ENCODE measurements at places on chromosomes 2 and 18.

GRCh38 chr2:164457271-164457670 is 164.0 kb downstream of the GRB14 start:
- DNase-seq, result no peak

DNA sequence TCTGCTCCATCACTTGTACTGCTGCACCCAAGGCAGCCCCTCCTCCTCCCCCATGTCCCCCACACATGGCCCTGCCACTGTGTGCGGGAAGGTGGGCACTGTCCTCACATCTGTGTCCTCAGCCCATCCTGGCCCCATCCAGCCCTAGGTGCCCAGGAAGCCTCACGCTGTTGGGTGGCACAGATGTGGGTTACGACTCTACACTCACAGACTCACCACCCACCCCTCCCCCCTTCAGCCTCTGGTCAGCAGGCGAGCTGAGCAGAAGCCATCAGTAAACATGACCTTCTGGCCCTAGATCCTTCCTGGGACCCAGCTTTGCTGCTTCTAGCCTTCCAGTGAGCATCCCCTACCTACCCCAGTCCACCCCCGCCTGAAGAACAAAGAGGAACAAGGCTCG is 43.0 kb downstream of the ADCY3 start:
- no peak for DNase-seq

- no peak for DNase-seq
Measured at GRCh38 chr2:182066400-182067087, 80.9 kb downstream of the PPP1R1C start.

DNA sequence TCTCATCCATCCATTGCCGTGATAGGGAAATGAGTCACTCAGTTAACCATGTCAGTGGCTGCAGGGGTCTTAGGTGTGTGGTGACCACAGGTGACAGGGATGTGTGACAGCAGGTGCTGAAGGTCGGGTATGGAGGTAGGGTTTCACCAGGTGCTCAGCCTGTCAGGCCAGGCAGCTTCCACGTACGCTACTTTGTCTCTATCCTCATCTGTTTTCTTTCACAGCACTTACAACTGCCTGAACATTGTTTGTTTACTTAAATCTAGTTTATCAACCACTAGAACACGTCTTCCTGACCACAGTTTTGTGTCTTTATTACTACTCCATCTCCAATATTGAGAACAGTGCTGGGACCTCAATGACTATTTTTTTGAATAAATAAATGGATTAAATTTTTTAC is 11.4 kb upstream of the UXS1 start:
- peak; percentile 16 for DNase-seq

DNA sequence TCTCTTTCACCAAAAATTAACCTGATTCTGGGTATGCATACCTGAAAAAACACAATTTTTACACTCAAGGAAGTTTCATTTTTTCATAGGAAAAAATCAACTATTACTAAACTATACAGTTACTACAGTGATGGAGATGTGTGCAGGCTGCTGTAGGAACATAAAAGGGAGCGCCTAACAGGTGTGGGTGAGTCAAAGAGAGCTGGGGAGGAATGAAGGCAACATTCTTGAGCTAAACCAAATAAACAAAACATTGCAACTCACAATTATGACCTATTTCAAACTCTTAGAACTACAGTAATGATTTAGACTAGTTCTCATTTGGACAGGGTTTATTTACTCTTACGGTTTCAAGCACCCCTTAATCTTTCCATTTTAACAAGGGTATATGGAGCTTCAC is 13.4 kb upstream of the CLASP1 start:
- no peak for DNase-seq

DNA sequence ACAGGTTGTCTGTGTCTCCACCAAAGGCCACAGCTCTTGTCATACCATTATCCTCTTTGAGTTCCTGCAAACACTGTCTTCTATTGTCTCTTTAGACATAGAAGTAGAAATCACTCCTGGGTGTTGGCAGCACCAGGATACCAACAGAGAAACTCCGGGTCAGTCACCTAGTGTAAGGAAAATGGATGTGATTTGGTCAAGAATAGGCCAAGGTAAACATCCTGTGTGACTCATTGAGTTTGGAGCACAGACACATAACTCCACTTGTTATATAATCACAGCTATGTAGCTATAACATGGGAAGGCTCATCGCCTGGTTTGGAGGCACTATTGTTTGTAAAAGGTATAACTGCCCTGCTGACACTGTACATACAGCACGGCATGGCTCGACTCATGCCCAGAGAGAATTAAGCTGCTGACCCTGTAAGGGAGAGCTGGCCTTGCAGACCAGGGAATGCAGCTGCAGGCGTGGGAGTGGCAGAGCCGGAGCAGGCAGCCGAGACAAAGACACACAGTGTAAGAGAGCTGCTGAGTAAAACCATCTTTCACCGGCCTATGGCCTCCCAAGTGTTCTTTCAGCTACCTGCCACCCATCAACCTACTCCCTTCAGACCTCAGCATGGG is 3.4 kb upstream of the TXNL1 start:
- no peak for DNase-seq

DNA sequence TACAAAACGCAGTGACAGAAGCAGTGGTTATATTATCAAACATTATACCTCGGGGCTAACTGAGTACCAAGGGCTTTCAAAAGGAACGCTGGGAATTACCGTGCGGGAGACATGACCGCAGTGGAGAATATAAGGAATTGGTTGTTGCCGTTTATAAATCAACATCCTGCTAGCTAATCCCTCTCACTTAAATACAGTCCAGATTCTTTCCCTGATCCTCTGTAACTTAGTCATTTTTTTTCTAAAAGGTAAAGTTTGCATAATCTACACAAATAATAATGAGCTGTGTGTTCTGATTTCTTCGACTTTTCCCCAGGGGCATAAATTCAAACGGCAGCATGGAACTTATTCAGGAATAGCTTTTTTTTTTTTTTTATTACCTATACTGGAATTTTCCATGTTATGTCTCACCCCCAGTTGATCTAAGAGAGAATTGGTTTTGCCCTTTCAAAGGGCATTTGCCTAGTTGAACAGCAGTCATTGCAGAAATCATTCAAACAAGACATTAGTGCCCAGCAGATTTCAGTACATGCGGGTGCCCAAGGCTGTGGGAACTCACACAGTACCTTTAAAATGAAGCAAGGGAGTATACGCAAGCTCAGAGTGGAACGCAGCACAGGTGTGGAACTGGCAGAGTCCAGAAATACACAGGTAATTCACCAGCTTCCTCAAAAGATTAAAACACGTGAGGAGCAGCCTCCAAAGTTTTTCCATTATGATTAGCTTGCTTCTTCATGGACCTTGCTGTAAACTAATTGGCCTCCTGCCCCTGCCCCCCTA is 63.9 kb downstream of the SMIM21 start:
- DNase-seq, result no peak

DNA sequence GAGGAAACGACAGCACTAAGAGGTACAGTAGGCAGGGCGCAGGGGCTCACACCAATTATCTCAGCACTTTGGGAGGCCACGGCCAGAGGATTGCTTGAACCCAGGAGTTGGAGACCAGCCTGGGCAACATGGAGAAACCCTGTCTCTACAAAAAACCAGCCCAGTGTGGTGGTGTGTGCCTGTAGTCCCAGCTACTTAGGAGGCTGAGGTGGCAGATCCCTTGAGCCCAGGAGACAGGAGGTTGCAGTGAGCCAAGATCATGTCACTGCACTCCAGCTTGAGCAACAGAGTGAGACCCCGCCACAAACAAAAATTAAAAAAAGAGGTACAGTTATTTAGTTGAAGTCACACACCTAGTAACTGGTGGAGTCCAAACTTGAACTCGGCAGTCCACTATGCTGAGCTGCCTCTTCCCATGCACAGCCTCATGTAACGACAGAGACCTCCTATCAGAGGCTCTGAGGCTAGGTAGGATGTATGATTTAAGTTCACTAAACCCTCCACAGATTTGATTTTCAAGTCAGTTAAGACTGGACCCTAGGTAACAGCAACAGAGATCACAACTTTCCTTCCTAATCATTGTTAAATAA is 8.7 kb downstream of the STK17B start:
- no peak for DNase-seq

GRCh38 chr2:7744827-7745226 is 827.6 kb downstream of the RNF144A start:
- peak; percentile 34 for DNase-seq

GRCh38 chr18:11607906-11608305 is 1.5 kb upstream of the SLC35G4 start:
- no peak for DNase-seq

GRCh38 chr18:22168360-22168921 is 948 bp upstream of the GATA6 start:
- DNase-seq, result no peak

DNA sequence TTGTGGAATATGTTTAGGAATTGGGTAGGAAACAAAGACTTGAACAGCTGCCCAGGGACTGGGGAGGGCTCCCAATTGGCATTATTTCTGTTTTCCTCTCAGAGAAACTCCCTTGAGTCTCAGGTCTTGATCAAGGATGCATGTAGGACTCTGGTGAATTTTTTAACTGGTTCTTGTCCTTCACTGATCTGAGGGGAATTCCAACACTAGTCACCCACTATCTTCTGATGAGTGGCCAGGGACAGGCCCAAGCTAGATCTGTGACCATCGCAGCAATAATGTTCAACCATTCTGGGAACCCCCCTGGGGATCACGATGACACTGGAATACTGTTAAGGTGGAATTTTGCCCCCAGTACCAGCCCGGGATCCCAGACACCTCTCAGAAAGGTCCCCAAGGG is 132.0 kb downstream of the SH3BP4 start:
- no peak for DNase-seq

DNA sequence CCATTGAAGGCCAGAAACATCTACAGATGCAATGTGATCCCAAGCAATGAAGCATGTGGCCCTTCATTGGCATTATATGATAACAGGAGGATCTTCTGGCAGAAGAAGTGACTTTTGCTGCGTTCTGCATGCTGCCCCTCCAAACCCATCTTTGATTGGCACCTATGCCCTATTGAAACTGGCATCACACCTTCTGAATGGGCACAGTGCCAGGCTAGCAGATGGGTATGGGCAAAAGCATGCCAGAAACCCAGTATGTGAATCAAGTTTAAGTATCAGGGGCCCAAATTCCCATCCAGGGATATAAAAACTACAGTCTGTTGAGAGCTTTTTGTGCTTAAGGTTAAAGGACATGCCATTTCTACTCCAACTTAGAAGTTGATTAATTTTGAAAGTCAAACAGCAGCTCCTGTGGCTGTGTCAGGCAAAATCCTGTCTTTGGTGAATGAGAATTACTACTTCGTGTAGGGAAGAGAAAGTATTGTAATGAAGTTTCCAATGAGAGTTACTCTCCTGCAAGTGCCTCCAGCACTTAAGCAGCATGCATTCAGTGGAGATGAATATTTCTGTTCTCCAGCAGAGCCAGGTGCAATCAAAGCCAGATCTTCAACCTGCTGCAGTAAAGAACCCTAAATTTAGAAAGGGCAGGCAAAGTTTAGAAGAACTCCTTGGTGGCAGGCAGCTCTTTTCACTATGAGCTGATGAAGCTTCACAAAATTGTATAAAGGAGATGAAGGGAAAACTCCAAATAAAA is 8.6 kb downstream of the VRK2 start:
- DNase-seq, result no peak

- no peak for DNase-seq
Measured at GRCh38 chr2:200181755-200182154, 124.7 kb upstream of the SPATS2L start.

GRCh38 chr2:226652369-226652768 is 147.3 kb downstream of the IRS1 start:
- no peak for DNase-seq

- no peak for DNase-seq
Measured at GRCh38 chr2:27545348-27546141, 37.3 kb upstream of the ZNF512 start.

- no peak for DNase-seq
Measured at GRCh38 chr2:158806941-158807340, 11.8 kb downstream of the DAPL1 start.

DNA sequence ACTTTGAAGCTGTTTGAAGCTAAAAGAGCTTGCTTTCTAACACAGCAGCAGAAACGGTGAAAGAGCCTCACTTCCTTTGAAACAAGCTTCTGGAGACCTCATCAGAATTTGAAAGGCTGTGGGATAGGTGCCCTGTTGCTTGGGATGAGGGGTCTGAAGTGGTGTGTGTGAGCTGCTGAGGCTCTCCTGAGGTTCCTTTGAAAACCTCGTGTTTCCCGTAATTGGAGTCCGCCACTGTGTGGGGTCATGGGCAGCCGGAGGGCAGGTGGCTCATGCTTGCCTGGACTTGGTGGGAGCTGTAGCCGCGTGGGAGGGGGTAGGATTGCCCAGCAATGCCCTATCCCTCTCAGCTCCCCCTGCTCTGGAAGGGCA is 34.4 kb downstream of the CABLES1 start:
- DNase-seq, result no peak

DNA sequence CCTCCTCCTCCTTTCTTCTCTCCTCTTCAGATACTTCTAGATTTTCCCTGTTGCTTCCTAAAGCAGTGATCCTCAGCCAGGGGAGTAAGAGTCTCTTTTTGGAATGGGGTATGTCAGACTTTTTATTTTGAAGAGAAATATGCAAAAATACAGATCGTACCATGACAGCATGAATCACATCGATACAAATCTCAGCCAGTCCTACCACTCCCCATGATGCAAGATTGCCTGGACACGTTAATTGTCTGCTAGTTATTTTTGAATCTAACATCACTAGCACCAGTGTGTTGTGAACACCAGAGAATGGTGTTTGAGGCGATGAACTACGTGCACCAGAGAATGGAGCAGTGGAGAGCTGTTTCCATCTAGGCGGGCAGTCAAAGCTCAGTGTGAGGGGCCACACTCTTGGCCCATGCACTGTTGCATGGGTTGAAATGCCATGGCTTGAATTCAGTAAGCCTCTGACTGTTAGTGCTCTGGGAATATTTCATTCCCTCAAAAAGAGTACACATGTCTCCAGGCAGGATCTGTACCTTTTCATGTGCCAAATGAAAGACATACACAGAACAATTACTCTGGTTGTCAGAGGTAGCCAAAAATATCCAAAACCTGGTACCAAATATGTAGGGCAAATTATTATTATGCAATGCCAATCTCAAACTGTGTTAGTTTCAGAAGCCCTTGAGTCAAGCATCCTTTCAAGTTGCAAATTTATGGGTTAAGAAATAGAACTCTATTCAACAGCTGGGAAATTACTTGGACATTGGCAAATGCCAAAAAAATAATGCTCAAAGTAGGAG is 46.3 kb upstream of the RALBP1 start:
- no peak for DNase-seq

DNA sequence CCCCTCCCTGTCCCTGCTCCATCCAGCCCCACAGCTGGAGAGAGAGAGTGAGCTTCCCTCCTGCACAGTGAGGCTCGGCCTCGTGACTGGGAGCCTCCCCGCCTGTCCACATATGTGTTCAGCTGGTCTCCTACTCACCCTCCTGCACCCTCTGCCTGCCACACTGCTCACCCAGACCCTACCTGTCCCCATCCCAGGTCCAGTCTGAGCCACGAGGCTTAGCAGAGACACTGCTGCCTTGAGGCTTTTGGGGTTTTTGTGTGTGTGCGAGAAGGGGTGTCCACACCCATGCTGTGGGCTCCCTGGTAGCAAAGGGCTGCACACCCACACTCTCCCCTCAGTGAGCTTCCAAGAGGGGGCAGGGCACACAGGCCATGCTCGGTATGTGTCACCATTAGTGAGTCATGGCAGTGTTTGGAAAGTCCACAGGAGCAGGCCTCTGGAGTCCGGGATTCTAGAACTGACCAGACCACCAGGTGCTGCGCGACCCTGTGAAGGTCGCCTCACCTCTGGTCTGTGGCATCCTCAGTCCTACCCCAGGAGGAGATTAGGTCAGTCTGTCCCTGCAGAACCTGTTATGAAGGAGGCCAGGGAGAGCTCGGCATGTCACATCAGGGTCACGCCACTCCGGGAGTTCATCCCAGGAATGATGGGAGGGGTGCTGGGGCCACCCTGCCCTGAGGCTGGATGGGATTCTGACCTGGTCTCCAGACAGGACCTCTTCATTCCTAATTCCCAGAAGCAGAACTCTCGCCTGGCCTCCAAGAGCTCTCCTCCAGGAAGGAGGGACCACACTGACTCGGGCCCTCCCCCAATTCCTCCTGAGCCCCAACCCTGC is 39.9 kb upstream of the SMAD7 start:
- DNase-seq, result no peak

Measured in NCI-H2029 (cell line).